ENCODE measurements at places on chromosomes 7 and 10. TPM values are rescaled to one million over a fixed set of nuclear protein-coding genes. Genes with fewer than 3 reads are reported as not detected.

DNA sequence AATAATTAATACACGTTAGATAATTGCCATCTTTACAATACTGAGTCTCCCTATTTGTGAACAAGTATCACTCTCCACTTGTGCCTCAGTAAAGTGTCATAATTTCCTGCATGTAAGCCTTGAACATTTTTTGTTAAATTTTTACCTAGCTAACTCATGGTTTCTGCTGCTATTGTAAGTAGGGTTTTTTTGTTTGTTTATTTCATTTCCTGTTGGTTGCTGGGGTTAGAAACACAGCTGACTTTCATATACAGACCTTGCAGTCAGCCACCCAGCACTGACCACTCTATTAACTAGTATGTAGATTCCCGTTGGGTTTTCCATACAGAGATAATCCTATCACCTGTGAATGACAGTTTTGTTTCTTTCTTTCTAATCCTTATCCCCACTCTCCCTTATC lies 133.3 kb downstream of the MPP7 start:
- DNase-seq: no peak

DNA sequence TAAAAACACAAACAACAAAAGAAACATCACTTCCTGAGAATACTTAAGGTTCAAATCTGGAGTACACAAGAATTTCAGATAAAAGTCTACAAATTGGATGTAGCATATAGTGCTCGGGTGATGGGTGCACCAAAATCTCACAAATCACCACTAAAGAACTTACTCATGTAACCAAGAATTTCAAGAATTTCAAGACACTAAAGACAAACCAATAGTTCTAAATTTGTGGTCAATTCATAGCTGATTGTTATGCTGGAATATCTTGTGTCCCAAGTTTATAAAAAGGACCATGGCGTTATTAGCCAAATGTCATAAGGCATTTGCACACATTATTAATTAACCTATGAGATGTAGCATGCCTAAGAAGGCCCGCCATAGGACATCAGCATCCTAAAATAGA lies 1204.1 kb upstream of the AUTS2 start:
- DNase-seq: no peak

DNA sequence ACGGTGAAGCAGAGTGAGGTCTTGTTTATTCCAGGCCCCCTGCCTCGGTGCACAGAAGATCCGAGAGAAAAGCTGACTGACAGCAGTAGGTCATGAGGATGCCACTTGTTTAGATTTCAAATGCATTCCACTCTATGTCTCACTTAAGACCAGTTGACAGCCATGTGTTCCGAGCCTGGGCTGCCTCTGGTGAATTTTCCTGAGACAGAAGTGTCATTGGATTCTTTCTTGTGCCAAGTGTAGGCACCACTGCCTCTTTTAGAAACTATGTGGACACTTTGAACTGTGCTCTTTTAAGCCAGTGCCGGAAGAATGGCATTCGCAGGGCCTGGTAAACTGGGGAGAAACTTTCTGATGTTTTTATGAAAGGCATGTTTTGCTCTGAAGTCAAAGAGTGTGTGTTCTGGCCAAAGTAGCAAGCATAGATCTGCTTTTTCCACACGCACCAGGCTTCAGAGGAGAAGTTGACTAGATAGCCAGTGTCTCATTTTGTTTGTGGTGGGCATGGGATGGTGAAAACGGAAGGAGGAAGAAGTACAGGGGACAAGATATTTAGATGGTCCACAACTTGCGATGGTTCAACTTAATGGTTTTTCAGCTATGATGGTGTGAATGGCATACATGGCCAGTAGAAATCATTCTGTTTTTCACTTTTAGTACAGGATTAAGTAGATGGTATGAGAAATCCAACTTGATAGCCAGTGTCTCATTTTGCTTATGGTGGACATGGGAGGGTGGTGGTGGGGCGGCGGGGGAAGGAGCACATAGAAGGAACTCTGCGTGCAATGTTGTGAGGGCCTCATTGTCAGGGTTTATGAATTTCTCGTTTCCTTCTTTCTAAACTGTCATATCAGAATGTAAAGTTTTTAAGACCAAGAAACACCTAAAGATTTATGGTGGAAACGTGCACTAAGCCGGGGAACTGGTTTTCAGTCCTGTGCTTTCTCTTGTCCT lies 41.5 kb downstream of the CYP17A1 start:
- DNase-seq: peak; percentile 19

GRCh38 chr7:39073432-39073831 lies 95.7 kb downstream of the POU6F2 start:
- no peak for DNase-seq

DNA sequence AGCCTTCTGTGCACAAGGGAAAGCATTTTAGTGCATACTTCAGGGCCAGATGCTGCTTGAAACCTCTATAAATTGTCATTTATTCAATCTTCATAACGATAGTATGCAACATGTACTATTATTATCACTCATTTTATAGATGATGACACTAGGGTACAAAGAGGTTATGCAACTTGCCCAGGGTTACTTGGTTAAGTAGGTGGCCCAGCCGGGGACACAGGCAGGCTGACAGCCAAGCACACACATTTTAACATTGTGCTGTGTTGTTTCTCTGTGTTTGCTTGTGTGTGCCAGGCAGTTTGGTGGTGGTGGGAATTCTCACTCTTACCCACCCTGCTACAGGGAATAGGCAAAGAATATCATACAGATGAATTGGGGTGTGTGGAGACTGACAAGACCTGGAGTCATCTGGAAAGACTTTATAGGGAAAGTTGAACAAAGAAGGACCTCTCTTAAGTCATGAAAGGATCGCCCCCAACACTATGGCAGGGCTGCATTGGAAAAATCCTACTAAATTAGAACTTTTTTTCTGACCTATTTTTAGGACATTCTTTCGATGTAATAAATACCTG lies 98.9 kb downstream of the MKX start:
- no peak for DNase-seq

The ITPRID1 gene
- polyA plus RNA-seq: not detected

The GNGT1 gene
- polyA plus RNA-seq: not detected

The HMX2 gene
- not detected for polyA plus RNA-seq
